Natural killer cell treated with Interleukin-12 subunit alpha and Interleukin-12 subunit beta and Interleukin-15 and Interleukin-18, amount 100 ng/mL, for 72 hours (primary cell): ENCODE measurements at places on chromosomes 3 and 15. TPM values are rescaled to one million over a fixed set of nuclear protein-coding genes. Genes with fewer than 3 reads are reported as not detected.

Gene RETNLB
- total RNA-seq: not detected

Gene ANKRD34C
- not detected for total RNA-seq

Gene SH3GL3
- total RNA-seq: not detected

- H3K27ac ChIP-seq: no peak overlapping the region
- peaks cover 8% of the 10 kb centered on the region for H3K4me1 ChIP-seq
- no peak overlapping the region for H3K4me3 ChIP-seq
- DNase-seq: no peak
- H3K36me3 ChIP-seq: no peaks in the 10 kb centered on the region
- H3K27me3 ChIP-seq: peaks cover 9% of the 10 kb centered on the region
Measured at GRCh38 chr15:73983211-73983727, 8.8 kb downstream of the STOML1 start.

DNA sequence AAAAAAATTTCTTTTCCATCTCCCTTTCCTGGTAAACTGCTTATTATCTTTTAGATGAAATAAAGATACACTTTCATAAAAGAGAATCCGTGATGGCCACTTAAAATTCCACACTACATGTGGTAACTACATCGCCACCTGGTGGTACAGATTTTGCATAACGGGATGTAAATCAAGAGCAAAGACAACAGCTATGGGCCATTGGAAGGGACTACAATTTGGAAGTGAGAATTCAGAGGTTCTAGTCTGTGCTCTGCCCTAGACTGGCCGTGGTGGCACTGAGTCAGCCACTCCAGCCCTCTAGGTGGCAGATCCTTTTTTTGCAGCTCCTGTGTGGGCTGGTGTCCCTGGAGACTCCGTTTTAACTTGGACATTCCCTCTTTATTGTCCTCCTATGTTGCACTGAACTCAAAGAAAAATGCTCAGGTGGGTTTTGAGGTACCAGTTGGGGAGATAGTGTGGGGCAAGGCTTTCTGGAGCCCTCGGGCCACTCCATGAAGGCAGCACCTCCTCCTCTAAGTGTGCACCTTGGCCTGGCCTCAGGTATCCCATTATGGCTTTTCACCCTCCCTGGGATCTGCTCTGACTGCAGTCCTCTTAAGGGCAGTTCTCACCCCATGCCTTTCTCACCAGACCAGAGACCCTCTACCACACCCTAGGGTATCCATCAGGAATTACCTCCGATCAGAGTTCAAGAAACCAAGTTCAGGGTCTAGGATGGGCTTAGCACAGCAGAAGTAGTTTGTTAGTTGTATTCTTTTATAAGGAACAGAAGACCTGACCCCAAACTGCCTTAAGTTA lies 54.9 kb downstream of the SPSB4 start:
- H3K4me1 ChIP-seq: no peaks in the 10 kb centered on the region
- no peak for DNase-seq
- no peaks in the 10 kb centered on the region for H3K27me3 ChIP-seq
